Activated CD8-positive, alpha-beta memory T cell treated with anti-CD3 and anti-CD28 coated beads, Interleukin-2, amount 10 ng/mL, durations not matched to agents 7 days and 5 days (primary cell): ENCODE measurements at places on chromosomes 7 and 10. TPM values are rescaled to one million over a fixed set of nuclear protein-coding genes. Genes with fewer than 3 reads are reported as not detected.

Gene FAM241B
- 2.9 TPM for total RNA-seq

Gene SNX10
- 59.3 TPM for total RNA-seq

DNA sequence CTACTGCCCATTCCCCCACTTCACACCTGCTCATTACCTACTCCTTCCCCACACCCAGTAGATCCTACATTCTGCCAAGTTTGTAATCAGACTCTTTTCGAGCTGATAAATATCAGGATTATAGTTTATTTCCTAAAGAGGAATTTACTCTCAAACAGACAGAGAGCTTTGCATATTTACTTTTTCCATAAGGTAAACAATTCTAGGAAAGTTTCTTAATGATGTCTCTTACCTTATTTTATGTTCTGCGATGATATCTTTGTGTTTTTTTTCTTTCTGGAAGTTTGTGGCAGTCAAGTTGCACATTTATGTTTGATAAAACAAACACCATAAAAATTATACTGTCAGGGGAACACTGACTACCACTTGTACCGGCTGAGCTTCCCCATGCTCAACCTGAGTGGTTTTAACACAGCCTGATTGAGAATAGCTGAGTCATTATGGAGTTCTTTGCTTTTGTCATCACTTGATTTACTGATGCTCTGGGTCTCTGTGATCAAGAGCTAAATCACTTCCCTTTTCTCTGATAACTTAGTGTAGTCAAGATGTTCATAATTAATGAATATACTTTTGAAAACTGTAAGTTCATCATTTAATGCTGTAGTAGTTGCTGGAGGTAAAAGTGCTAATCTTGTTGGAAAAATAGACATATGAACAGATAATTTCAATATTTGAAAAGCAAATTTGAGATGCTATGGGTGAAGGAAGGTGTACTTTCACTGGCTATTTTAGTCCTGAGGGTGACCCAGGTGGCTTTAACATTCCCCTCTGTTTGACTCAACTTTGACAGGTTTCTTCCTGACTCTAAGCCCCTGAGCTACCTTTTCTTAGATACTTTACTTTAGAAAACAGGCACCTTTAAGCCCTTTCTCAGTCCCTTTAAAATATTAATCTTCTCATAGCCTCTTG lies 1034.5 kb upstream of the LRRTM3 start:
- no peaks in the 10 kb centered on the region for H3K36me3 ChIP-seq
- H3K27ac ChIP-seq = no peak overlapping the region
- no peak overlapping the region for H3K4me3 ChIP-seq
- H3K27me3 ChIP-seq = no peaks in the 10 kb centered on the region
- no peak for DNase-seq

DNA sequence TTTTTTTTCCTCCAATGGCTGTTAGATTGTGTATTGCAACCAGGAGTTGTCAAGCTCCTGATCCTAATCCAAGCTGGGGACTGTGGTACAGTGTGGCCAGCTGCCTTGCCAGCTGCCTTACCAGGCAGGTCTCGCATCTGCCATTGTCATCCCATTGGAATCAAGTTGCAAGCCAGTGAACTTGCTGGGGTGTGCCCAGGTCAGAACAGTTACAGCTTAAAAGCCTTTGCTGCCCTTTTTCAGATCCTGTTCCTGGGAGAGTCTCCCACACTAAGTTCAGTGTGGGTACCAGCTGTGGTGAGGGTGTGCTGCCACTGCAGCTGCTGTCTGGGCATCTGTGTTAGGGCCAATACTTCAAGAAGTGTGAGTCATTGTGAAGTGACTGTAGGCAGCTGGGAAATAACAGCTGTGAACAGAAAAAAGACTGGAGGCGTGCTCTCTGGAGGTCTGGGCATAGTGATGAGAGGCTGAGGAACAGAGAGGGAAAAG lies 72.8 kb downstream of the CCNY start:
- H3K27ac ChIP-seq = no peak overlapping the region
- DNase-seq = no peak
- no peak overlapping the region for H3K4me3 ChIP-seq
- H3K27me3 ChIP-seq = no peaks in the 10 kb centered on the region
- H3K36me3 ChIP-seq = no peaks in the 10 kb centered on the region

GRCh38 chr10:112376396-112376790 lies 2.5 kb downstream of the ACSL5 start:
- peaks cover 63% of the 10 kb centered on the region for H3K4me1 ChIP-seq
- no peaks in the 10 kb centered on the region for H3K27me3 ChIP-seq
- peak overlapping the region; percentile 100 for H3K27ac ChIP-seq
- peak overlapping the region; percentile 96 for H3K4me3 ChIP-seq
